ENCODE measurements at places on chromosomes 5 and 9.

DNA sequence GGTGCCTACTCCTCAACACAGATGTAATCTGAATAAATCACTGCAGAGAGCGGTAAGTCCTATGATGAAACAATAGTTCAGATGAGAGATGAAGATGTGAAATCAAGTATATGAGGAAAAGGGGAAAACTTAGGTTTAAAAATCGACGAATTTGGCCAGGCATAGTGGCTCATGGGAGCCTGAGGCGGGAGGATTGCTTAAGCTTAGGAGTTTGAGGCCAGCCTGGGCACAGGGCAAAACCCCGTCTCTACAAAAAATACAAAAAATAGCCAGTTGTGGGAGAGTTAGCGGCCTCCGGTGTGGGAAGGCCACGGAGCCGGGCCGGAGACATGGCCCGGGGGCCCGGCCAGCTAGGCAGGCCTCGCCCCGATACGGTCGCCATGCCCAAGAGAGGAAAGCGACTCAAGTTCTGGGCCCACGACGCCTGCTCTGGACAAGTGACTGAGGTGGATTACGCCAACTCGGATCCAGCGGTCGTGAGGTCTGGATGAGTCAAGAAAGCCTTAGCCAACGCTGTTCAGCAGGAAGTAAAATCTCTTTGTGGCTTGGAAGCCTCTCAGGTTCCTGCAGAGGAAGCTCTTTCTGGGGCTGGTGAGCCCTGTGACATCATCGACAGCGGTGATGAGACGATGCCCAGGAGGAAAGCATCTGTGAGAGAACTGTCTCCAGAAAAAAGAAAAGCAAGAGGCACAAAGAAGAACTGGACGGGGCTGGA is 62.8 kb upstream of the SUB1 start:
- peak; percentile 24 for DNase-seq

DNA sequence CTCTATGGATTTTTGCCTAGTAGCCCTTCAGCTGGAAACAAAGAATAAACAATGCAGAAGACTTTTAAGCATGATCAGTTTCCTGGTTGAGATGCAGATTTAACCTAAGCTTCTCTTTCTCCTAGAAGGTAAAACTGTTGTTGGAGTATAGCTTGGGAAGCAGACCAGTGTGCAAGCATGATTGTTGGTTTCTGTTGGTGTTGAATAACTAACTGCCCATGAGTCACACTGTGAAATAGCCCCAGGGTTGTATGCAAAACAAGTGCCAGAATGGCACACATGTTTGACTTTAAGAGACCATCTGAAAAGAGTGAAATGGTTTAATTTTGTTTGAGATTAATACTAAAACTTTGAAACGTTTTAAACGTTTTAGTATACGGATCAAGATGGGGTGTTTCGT is 227.1 kb downstream of the ARHGEF28 start:
- no peak for DNase-seq

- no peak for DNase-seq
Measured at GRCh38 chr5:145965804-145966203, 29.4 kb downstream of the SH3RF2 start.

DNA sequence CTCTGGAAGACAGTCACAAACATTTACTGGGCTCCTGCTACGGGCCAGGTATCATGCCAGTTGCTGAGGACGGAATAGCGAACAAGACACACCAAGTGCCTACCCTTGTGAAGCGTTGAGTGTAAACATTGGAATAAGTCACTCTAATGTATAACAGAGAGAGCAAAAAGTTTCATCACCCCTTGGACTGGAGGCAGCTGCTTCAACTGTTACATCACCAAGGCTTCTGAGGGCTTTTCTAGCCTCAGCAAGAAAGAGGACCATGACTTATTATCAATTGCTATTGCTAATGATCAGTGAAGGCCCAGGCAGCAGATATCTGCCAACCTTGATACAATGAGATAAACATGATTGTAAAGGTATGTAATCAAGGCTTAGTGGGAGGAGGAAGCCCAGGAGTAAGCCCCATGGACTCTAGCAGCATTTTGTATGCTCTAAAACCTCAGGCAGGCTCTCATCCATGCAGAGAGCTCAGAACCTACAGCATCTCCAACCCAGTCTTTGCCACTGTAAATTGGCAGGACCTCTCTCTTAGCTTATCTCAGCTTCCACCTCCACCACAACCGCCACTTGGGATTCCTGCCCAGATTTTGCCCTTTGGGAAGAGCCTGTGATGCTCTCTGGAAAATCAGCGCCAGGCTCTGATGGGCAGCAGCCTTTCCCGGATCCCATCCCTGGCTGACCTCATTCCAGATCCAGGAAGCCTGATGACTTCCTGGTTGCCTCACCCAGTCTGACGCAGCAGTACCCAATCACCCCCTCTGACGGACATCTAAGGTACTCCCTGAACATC is 54.5 kb downstream of the ADAM19 start:
- no peak for DNase-seq

GRCh38 chr5:110018509-110018908 is 328.8 kb downstream of the MAN2A1 start:
- DNase-seq: no peak

- DNase-seq: no peak
Measured at GRCh38 chr5:27402828-27403227, 364.4 kb upstream of the CDH9 start.

DNA sequence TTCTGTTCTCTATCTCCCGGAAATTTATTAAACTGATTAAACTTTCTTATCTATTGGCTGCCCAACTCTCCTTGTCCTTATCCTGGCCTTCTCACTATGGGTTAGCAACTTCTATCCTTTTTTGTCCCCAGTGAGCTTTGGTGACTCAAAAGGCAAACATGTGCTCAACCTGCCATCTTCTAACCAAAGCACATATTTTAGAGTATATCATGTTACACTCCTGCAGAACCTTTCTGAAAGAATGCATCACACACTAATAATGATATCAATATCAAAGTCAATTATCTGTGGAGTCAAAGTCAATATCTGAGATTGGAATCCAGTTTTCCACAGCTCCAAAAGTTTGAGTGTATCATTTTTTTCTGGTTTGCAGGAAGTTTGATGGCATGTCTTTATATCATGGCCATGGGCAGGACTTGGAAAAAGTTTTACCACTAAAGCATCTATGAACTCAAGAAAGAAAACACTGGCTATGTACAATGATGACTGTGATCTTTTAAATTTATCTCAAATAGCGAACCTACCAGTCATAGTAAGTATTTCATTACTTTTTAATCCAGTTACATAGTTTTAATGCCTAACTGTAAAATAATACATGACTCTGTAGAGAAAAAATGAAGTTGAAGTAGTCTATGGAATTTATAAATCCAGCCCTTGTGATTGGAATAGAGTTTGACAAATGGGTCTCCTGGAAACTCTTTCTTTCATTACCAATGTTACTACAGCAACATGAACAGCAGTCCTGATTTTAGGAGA is 166.8 kb downstream of the DROSHA start:
- DNase-seq: no peak

DNA sequence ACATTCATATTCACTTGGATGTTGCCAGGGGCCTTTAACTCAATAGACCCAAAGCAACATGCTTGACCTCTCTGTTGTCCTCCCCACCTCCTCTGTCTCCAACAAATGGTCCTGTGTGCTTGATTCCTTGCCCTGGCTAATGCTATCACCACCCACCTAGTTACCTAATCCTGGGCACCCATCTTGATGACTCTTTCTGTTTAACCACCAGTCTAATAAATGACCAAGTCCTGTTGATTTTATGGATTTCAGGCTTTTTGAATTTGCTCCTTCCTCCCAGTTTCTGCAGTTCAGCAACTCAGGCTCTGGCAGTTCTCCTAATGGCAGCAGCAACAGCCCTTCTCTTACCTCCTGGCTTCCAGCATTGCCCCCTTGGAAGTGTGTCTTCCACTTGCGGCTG is 246.3 kb upstream of the KLF4 start:
- DNase-seq: no peak

DNA sequence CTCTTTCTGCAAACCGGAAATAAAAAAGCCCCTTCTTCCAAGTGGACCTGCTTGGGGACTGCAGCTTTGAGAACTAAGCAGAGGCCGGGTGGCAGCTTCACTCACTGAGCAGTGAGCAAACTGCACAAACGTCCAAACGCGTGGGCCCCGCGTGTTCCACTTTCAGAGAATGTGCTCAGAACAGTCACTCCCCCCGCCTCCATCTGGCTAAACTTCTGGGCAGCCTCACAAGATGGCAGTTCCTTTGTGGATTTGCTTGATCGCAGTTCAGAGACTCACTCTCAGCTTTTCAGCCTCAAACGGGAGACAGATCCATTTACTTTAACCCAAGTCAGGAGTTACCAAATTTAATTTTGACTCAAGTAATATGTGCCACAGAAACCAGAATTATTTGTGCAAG is 216.6 kb downstream of the TLE1 start:
- DNase-seq: no peak

DNA sequence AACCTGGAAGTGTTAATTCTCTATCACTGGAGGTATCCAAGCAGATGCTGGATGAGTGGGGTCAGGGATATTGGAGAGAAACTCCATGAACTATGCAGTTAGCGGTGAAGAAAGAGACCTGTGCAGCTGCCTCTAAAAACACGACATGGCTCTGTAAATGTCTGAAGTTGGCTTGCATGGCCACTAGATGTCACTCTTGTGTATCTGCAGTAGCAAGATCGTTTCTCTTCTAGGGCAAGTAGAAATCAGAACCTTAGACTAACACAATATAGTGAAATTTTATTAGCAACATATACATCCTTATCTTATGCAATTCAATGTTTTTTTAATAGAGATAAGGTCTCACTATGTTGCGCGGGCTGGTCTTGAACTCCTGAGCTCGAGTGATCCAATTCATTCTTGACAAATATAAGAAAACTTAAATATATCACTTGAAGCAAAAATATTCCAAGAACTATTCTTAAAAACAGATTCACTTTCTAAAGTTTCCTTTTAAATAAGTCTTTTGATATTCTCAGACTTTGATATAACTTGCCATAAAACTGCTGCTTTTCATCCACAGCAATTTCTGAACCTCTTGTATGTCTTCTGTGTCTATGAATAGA is 2.9 kb downstream of the OR2S2 start:
- DNase-seq: peak; percentile 66

DNA sequence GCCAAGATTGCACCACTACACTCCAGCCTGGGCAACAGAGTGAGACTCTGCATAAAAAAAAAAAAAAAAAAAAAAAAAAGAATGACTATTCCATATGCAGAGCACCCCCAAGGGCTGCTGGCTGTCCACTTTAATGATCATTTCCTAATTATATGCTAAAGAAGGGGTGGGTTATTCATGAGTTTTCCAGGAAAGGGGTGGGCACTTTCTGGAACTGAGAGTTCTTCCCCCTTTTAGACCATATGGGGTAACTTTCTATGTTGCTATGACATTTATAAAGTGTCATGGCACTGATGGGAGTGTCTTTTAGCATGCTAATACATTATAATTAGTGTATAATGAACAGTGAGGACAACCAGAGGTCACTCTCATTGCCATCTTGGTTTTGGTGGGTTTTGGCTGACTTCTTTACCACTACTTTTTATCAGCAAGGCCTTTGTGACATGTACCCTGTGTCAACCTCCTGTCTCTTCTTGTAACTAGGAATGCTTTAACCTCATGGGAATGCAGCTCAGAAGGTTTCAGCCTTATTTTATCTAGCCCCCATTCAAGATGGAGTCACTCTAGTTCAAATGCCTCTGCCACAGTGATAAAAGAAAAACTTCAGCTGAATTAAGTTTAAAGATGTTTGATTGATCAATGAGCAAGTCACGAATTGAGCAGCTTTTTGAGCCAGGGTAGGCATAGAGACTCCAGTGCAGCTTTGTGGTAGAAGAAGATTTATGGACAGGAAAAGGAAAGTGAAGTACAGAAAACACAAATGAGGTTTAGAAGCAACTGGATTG is 7.1 kb upstream of the NANS start:
- no peak for DNase-seq

GRCh38 chr5:141779503-141779973 is 97.5 kb upstream of the ARAP3 start:
- DNase-seq: no peak

DNA sequence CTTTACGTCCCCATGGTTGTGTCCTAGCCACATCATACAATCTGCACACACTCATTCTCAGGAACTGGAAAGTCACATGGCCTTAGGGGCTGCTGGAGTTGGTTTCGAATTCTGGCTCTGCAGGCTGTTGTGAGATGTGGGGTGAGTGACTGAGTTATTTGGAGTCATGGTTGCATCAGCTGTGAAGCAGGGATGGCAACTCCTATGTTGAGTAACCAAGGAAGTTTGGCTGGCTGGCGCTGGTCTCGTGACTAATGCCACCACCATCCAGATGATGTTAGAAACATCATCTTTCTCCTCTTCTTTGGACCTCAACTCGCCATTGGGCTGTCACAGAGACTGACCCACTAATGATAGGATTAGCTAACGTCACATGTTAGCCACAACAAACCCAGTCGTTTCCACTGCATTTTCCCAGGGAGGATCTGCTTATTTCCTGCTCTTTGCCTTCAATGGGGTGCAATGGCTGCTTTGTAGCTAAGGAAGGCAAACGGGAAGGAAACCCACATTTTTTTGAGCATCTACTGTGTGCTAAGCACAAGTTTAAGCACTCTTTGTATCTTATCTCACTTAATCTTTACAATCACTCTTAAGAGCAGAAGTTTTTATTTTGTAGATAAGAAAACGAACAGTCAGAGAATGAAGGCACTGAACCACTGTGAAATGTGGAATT is 78.1 kb upstream of the UBTD2 start:
- no peak for DNase-seq

- DNase-seq: no peak
Measured at GRCh38 chr9:83574482-83574881, 36.3 kb upstream of the FRMD3 start.

- DNase-seq: no peak
Measured at GRCh38 chr5:71633255-71634155, 46.4 kb downstream of the MCCC2 start.

DNA sequence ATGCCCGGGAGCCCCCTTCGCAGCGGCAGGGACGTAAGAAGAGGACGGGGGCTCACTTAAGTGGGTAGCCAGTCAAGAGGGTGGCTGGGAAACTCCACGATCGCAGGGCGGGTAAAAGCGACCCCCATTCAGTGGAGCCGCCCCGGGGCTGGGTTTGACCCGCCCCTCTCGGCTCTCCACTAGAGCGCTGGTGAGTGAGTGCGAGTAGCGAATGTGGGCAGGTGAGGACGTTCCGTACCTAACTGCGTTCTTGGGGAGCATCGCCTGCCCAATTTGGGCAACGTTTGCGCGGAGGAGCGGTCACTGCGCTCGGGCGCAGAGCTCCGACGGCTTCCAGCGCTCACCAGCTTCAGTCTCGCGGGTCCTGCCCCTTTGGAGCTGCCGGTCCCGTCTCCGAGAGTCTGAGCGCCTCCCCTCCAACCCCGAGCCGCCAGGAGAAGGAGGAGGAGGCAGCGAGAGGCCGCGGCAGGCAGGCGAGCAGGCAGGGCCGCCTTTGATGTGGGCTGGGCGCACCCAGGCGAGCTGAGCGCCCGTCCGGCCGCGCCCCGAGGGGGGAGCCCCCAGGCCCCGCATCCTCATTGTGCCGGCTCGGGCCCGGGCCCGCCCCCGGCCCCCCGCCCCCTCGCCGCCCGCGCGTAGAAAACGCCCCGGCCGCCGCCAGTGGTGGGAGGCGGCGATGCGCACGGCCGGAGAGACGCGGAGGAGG is at the start of gene FGF18:
TSS of gene FGF18 (plus strand) at position 666 of the 706 bp plus-strand sequence. CDS start 553 bp downstream, outside the sequence.
- no peak for DNase-seq

- DNase-seq: no peak
Measured at GRCh38 chr5:88145221-88145610, 123.4 kb downstream of the TMEM161B start.
